NCI-H2107 (cell line): ENCODE measurements at places on chromosomes 1 and 21.
A peak's percentile ranks its signal among the peaks of the same experiment; 100 is the strongest.

GRCh38 chr1:218558271-218558810, 213.2 kb downstream of the TGFB2 start:
- DNase-seq, result no peak

GRCh38 chr21:29092102-29092959, 18.9 kb upstream of the CCT8 start:
- no peak for DNase-seq

DNA sequence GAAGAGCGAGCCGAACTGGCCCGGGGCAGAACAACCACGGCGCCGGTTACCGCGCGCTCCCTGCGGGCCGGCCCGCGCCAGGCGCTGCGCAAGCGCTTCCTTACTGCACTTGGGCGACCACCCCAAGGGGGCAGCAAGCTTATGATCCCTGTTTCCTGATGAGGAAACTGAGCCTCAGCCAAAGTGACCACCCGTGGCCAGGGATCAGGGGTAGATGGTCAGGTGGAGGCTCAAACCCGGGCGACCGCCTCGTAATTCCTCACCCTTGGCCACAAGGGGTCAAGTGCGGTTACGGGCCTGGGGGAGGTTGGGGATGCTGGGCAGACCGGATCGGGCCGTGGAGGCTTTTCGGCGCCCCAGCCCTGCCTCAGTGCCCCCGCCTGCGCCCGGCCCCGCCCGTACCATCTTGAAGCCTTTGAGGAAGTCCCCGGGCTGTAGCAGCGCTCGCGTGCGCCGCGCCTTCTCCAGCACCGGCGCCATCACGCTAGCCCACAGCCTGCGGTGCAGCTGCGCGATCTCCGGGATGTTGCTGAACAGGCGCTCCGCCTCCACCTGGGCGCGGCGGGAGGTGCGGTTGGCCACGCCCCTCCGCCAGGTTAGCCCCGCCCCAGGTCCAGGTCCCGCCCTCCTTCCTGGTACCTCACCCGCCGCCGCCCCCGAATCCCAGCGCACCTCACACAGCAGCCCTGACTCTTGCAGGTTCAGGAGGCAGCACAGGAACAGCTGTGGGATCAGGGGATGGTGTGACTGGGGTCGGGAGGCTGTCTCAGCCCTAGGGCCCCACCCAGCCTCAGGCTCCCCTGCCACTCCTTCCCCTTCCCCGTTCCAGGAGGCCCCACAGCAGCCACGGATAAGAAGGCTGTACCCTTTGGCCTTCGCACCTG, 5.4 kb upstream of the TNFRSF25 start:
- no peak for DNase-seq

- no peak for DNase-seq
These were observed 47.4 kb downstream of the SLC30A10 start for GRCh38 chr1:219880765-219881457.

GRCh38 chr1:30809514-30810263, 52.1 kb upstream of the LAPTM5 start:
- DNase-seq, result peak; percentile 23

DNA sequence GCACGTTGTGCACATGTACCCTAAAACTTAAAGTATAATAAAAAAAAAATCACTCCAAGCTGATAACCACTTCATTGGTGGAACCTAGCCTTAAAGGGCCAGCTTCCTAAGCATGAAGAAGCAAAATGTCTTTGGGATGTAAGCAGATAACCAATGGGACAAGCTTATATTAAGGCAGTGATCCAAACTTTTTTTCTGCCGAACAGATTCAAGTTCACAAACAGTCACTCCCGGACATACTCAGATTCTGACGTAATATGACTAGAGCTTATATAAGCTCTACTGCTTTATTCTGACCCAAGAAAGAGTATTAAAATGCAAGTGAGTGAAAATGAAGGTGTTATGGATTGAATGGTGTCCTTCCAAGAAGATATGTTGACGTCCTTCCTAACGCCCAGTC, 44.9 kb upstream of the HIVEP3 start:
- no peak for DNase-seq

DNA sequence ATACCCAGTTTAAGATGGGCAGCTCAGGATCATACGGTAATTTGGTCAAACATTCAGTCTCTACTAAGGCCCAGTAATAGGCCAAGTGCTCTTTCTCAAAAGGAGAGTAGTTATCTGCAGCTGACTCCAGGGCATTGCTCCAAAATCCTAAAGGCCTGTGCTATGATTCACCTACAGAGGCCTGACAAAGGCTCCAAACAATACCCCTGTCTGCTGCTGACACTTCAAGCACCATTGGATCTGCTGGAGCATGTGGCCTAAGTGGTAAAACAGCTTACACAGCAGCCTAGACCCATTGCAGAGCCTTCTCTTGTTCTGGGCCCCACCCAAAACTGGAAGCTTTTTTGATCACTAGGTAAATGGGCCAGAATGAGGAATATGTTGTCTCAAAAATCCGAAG, 22.8 kb downstream of the SLAMF7 start:
- DNase-seq, result no peak

GRCh38 chr21:25985990-25986389, 184.6 kb downstream of the APP start:
- no peak for DNase-seq

DNA sequence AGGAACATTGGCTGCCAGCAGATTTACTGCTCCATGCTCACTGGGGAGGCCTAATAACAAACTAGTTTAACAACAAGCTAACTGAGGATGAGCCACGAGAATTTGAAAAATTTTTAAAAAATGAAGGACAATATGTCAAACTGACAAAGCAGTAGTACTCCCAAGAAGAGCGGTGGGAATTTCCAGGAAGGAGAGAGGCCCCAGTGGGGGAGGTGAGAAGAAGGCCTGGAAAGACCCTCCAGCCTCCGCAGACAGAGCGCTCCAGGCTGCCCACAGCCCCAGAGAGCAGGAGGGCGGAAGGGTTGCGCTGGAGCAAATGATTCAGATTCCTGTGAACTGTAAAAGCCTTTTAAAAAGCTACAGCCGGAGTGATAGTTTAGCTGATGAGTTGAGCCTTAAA, 78.5 kb downstream of the SIPA1L2 start:
- no peak for DNase-seq

DNA sequence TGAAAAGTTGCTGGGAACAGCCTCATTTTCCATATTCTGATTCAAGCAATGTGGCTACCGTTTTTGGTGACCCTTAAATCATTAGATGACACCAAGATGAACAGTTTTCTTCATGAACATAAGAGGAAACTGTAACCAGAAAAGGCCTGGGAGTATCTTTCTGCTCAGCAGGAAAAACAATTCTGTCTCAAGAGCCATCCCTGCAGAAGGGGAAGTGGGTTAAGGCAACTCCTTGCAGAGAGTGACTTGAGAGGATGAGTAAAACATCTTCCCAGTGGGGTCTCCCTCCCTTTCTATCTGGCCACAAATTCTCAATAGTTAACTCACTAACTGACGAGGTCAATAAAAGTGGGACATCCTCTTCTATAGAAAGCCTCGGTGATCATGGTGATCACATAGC, 187.6 kb upstream of the NRIP1 start:
- DNase-seq, result no peak

DNA sequence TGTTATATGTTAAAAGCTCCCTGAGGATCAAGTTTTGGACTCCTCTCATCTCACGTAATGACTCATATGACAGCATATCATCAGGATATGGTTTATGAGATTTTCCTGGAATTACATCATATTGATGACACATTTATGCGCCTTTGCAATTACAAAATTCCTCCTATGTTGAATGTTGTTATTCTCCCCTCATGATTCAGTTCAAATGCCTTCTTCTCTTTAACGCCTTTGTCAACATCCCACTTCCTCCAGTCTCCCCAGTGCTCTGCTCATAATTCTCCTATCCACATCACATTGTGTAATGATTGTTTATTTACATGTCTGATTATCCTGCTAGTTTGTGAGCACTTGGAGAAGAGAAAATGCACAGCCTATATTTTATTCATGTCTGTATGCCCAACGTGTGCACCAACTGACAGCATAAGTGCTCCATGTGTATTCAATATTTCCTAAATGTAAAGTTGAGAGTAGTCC, 80.9 kb upstream of the BACH1 start:
- DNase-seq, result no peak

- no peak for DNase-seq
These were observed 5.1 kb downstream of the TLCD4 start for GRCh38 chr1:95122151-95122697.

DNA sequence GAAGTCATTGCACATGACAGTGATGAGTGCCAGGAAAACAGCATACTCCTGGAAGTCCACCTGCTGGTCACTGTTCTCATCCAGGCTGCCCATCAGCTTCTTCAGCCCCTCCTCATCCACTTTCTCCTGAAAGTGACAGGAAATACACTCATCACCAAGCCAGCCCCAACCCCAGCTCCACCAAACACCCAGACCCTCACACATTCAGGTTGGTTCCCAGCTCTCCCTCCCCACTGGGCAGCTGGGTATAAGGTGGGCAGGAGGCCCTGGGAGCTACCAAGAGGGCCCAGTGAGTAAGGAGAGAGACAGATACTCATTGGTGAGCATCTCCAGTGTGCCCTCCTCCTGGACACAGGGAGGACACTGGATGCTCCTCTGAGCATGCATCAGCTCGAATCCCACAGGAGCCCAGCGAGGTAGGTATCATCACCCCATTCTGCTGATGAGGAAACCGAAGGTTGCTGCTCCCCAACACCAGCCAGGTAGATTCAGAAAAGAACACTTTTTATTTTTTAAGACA, 4.1 kb downstream of the S100A2 start:
- no peak for DNase-seq

- DNase-seq, result no peak
These were observed 7.2 kb downstream of the PHGDH start for GRCh38 chr1:119718972-119719371.

DNA sequence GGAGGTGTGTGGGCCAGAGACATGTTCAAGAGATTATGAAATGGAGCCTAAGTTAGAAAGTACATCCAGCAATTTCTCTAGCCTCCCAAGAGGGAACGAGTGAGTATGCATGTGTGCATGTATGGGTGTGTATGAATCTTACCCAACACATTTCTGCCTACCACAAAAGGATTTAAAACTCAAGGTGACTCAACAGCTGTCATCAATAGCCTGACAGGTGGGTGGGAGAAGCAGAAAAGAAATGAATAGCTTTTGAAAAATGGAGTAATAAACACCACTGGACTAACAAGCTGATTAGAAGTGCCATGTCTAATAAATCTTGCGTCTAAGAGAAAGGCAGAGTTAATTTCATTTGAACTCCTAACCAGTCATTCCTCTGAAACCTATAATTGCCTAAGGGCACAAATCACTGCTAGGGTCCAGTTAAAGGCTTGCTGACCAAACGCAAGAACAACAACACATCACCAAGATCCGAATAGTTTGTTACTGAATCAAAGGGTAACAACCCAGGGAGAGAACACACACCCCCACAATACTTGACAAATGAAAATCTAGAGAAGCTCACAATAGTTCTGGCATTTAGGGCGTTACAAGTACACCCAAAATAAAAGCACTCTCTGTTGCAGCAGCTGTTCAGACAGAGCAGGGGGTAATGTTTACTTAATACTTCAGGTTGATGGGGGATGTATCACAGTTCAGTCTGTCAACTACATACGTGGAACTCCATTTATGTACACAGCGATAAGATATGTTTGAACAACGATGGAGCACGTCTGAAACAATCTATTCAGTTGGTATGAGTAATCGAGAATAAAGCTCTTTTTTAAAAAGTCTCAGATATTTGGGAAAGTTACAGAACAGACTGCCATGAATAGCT, 1.4 kb downstream of the KIAA0319L start:
- DNase-seq, result no peak

GRCh38 chr1:174788981-174789380, 210.8 kb upstream of the CACYBP start:
- DNase-seq, result no peak

DNA sequence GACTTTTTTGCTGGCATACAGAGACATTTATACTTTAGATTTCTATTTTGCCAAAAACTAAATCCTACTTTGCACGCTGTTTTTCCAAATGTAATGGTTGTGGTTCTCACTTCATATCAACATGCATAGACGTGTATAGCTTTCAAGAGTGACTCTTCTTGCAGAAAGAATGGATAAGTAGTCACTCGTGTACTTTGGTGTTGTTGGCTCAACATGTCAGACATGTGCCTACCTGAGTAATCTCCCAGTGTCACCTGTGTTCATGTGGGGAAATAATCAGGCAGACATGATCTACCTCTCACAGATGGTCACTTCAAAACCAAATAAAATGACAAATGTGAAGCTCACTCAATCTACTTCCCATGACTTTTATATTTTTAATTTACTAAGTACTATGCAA, 73.1 kb downstream of the GPR88 start:
- no peak for DNase-seq

DNA sequence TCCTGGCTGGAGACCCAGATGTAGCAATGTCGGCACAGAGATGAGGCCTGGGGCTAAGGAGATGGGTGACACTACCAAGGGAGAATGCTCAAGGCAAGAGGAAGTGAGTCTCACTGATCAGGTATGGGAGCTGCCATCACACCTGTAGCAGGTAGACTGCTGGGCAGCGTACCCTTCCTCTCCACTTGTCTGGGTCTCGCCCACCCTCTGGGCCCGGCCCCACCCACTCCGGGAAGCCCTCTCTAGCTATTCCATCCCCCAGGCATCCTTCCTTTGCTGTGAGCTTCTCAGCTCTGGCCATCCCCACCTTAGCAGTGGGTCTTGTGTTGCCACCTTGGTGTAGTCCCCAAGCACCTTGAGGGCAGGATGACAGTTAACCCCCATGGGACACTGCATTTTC, 87.7 kb upstream of the EDN2 start:
- no peak for DNase-seq
